Pancreas (tissue), 10 donors: ENCODE measurements at places on chromosomes 1 and 21. TPM values are rescaled to one million over a fixed set of nuclear protein-coding genes. Genes with fewer than 3 reads are reported as not detected.

TOMM40L gene
- 4.3 TPM for polyA plus RNA-seq

OR2T35 gene
- polyA plus RNA-seq: not detected

DNA sequence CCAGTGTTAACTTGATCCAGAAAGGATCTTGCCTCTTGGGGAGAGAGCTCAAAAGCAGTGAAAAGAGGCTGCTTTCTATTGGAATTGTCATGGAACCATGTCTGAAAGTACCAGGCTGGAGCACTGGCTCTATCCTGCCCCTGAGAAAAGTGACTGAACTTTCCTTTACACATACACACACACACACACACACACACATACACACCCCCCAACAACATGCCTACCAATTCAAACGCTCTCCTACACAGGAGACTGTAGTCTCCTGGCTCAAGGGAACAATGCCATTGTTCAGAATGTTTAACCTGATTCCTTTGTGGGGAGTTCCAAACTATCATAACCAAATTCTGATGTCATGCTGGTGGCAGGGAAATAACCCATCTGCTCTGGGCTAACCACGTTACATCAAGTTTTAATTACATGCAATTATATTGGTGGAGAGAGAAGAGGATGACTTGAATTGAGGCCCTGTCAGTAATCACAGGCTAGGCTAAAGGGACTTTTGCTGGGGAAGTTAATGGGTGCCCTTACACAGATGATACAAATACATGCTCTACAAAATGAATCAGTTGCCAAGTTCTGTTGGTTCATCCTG lies 52.3 kb upstream of the DUSP10 start:
- DNase-seq: no peak

DNA sequence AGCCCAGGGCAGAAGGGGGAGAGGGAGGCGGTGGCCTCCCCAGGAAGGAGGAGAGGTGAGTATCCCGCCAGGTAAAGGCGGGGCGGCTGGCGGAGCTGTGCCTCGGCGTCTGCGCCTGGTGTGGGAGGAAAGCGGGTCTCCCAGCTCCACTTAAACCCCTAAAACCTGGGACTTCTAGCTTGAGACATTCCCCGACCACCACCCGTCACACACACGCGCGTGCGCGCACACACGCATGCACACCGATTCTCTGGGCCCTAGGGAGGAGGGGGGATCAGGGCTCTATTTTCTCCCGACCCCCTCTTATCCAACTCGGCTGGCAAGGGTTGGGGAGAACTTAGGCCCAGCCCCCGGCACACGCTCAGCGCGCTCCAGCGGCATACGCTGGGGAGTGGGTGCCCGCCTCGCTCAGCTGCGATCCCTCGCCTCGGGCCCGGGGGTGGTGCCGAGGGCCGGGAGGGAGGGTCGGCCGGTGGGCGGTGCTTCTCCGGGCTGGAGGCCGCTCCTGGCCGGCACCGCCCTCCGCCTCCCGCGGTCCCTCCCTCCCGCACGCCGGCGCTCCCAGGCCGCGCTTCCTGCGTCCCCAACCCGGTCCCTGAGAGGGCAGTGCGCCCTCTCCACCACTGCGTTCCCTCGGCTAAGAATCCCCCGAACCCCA lies at the start of gene TMEM51:
TMEM51 (plus strand) TSS at position 564 of the 658 bp plus-strand sequence. CDS start 61,341 bp downstream, outside the sequence.
- peak; percentile 88 for DNase-seq

GRCh38 chr1:27563591-27564471 lies 40.1 kb downstream of the AHDC1 start:
- peak; percentile 93 for DNase-seq

DNA sequence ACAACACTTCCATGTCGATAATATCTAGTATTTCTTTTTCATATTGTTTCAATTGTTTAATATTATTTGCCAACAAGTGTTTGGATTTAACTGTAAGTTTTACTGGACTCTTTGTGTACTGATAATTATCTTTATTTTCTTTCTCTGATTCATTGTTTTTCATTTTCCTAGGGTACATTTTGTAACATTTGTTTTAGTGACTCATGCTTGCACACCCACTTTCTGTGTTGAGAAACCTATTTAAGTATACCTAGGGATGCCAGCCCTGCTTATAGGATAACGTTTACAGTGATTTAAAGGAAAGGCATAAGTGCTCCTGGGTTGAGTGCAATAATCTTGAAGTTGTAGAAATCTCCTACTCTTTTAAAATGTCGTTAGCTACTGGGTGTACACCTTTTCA lies 1386.0 kb upstream of the ADGRL4 start:
- DNase-seq: no peak

DNA sequence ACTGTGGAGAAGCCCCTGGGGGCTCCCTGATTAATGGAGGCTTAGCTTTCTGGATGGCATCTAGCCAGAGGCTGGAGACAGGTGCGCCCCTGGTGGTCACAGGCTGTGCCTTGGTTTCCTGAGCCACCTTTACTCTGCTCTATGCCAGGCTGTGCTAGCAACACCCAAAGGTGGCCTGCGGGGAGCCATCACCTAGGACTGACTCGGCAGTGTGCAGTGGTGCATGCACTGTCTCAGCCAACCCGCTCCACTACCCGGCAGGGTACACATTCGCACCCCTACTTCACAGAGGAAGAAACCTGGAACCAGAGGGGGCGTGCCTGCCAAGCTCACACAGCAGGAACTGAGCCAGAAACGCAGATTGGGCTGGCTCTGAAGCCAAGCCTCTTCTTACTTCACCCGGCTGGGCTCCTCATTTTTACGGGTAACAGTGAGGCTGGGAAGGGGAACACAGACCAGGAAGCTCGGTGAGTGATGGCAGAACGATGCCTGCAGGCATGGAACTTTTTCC lies 24.8 kb downstream of the PCSK9 start:
- no peak for DNase-seq

- DNase-seq: no peak
Observed at GRCh38 chr1:152899883-152900282, 8.5 kb upstream of the IVL start.

- no peak for DNase-seq
Observed at GRCh38 chr1:101139821-101140718, 96.7 kb upstream of the S1PR1 start.

- no peak for DNase-seq
Observed at GRCh38 chr1:173867141-173867752, 542 bp downstream of the GAS5 start.

- DNase-seq: no peak
Observed at GRCh38 chr1:99996951-99997350, 27.2 kb downstream of the SLC35A3 start.

GRCh38 chr1:224639426-224639975 lies 23.4 kb downstream of the CNIH3 start:
- no peak for DNase-seq
